Activated CD4-positive, alpha-beta T cell treated with anti-CD3 and anti-CD28 coated beads, Interleukin-2, amount 50 U/mL, for 4 hours (primary cell): ENCODE measurements at places on chromosomes 7 and 10.

- no peak for DNase-seq
These were observed 122.5 kb upstream of the SEM1 start for GRCh38 chr7:96832092-96832662.

DNA sequence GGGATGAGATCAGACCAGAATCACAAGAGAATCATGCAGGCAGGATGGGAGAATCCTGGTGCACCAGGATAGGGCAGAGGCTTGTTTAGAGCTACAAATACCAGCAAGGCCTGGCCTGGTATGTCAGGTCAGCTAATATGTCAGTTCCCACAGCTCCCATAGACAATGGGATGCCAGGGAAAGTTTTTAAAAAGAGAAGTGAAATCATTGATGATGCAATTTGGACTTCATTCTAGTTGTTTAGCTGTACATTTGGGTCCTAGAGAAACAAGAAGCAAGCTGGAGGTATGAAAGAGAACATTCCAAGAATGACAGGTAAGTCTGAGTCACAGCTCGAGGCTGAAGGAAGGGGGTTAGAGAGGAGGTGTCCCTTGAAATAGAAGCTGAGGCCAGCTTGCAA is 45.2 kb downstream of the GPR141 start:
- DNase-seq, result no peak

DNA sequence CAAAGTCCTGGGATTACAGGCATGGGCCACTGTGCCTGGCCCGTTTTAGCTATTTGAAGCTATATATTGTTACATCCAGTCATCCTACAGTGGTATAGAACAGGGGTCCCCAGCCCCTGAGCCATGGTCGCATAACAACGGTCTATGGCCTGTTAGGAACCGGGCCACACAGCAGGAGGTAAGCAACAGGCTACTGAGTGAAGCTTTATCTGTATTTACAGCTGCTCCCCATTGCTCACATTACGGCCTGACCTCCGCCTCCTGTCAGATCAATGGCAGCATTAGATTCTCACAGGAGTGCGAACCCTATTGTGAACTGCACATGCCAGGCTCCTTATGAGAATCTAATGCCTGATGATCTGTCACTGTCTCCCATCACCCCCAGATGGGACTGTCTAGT is 26.3 kb upstream of the TSPAN33 start:
- DNase-seq, result no peak

DNA sequence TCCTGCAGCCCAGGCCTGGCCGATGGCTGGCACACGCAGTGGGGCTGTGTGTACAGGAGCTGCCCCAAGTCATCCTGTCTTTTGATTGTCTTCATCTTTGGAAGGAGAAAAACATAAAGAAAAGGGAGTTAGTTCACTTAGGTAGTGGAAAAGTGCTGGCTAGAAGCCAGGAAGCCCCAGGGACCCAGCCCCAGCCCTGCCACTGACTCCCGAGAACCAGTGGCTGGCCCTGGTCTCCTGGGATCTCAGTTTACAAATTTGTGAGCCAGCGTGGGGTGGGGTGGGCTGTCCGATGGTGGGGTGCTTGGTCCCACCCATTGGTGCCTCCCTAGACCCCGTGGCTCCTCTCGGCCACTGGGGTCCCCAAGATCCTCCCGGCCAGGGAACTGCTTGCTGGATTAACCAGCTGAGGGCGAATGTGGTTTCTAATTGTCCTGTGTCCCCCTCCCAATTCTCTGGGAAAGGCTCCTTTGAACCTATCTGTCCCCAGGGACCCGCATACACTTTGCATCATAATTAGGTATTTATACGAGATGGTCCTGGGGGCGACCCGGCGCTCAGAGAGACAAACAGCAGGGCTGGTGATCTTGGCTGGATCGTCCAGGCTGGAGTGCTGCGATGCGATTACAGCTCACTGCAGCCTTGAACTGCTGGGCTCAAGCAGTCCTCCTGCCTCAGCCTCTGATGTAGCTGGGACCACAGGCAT is 16.3 kb upstream of the CHST12 start:
- DNase-seq, result no peak

GRCh38 chr7:409339-410281 is 110.0 kb downstream of the PDGFA start:
- no peak for DNase-seq

DNA sequence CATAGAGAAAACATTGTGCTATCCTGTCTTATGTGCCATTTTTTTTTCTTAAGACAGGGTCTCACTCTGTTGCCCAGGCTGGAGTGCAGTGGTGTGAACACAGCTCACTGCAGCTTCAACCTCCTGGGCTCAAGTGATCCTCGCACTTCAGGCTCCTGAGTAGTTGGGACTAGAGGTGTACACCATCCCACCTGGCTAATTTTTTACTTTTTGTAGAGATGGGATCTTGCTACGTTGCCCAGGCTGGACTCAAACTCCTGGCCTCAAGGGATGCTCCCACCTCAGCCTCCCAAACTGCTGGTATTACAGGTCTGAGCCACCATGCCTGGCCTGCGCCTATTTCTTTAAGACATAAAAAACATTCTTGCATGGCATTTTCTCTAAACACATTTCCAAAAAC is 20.6 kb downstream of the LYZL1 start:
- DNase-seq, result no peak

DNA sequence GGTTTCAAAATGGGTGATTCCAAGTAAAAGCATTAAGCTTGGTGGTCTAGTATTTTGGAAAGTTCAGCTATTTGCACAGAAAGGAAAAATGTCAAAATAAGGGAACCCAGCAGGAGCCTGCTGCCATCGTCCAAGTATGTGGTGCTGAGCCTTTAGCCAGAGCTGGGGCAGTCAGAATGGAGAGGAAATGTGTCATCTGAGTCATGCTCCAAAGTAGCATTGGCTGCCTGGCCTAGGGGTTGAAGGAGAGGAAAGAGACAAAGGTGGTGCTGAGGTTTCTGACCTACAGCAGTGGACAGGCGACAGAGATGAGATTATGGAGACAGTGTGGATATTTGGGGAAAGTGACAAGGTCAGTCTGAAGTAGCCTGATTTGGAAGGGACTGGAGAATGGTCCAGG is 103.9 kb downstream of the PLCE1 start:
- no peak for DNase-seq

DNA sequence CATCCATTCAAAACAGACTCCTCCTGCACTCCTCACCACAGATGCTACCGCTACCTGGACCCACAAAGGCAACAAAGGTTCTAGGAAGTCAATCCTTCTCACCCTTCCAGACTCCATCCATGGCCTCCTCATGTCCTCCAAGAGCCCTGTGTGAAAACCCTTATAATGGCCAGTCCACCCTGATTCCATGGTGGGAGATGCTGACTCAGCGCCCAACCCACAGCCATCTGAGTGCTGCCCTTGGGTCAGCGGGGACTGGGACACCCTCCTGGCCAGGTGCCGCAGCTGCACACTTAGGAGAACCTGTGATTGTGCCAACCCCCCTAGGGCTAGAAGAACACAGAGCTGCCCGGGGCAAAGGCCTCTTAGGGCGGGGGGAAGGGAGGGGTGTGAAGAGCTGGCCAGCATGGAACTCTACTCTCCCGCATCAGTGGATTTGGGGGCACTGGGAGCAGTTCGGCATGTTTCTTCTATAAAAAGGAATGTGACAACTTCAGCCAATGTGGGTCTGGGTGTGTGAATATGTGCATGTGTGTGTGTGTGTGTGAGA is 25.4 kb downstream of the TMEM273 start:
- no peak for DNase-seq

GRCh38 chr10:84160663-84161362 is 12.8 kb upstream of the GPR15LG start:
- no peak for DNase-seq

DNA sequence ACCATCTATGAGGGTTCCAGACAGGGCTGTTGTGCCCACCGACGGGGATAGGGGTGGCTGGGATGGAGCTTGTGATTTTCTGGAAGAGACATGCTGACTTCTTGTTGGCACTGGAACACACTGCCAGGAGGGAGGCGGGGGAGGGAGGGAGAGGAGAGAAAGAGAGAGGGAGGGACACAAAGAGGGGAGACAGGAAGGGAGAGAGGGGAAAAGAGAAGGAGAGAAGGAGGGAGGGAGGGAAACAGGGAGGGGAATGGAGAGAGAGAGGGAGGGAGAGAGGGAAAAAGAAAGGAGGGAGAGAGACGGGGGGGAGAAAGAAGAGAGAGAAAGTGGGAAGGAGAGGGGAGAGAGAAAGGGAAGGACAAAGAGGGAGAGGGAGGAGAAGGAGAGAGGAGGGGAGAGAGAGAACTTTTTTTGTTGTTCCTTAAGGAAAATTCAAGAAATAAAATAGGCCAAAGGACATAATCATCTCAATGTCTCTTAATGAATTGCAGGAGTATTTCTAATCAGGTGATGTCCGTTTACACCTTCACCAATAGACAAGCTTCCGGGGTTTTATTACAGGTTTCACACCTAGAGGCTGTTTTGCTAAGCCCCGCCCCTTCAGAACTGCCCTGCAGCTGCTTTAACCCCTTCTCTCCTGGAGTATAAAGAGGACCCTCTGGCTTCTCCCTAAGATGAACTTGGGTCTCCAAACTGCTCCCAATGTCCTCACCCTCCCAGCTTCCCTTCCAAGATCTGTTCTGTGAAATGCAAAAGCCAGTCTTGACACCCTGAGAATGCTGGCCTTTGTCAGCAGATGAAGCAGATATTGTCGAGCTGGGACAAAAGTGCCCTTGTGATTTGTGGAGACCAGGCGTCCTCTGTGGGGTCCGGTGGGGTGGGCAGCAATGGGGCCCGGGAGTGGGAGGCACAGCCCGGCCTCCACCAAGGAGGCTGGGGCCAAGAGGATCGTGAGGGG is 82.0 kb upstream of the GTF2IRD1 start:
- DNase-seq, result no peak

- no peak for DNase-seq
These were observed 72.2 kb downstream of the CHST15 start for GRCh38 chr10:124020981-124021815.

GRCh38 chr7:23276947-23277346 is 22.2 kb upstream of the MALSU1 start:
- no peak for DNase-seq

GRCh38 chr7:26155531-26156375 is 3.8 kb downstream of the NFE2L3 start:
- DNase-seq, result no peak

GRCh38 chr10:75319274-75319673 is 82.3 kb downstream of the ZNF503 start:
- DNase-seq, result no peak

DNA sequence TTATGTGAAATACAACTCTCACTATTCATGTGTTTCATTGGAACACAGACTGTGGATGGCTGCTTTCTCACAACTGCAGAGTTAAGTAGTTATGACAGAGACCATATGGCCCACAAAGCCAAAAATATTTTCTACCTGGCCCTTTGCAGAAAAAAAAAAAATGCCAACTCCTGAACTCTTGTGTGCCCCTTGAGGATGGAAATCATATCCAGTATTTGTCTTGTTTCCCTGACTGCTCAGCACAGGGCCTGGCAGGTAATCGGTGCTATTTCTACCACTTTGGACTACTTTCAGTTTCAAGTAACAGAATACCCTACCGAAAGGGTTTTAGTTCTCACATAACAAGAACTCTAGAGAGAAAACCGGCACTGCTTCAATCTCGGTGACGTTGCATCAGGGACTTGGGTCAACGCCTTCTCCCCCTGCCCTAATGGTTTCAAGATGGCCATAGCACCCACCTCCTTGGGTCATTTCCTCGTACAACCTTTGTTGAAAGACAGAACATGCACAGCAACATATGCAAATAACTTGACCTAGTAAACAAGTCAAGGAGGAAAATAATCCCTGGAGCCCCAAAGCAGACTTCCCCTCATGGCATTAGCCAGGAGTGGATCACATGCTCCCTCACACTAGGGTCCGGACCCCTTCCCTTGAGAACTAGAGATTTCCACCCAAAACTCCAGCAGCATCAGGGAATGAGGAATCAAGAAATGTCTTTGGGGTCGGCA is 11.8 kb upstream of the GPNMB start:
- DNase-seq, result no peak

DNA sequence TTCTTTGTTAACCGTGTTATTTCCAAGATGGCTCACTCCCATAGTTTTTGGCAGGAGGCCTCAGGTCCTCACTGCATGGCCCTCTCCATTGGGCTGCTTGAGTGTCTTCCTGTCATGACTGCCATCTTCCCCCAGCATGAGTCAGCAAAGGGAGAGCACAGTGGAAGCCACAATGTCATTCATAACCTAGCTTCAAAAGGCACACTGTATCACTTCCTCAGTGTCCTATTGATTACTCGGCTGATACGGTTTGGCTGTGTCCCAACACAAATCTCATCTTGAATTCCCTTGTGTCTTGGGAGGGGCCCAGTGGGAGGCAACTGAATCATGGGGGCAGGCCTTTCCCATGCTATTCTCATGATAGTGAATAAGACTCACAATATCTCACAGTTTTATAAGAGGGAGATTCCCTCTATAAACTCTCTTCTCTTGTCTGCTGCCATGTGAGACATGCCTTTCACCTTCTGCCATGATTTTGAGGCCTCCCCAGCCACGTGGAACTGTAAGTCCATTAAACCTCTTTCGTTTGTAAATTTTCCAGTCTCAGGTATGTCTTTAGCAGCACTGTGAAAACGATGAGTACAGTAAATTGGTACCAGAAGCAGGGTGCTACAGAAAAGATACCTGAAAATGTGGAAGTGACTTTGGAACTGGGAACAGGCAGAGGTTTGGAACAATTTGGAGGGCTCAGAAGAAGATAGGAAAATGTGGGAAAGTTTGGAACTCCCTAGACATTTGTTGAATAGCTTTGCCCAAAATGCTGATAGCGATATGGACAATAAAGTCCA is 106.5 kb downstream of the PRLHR start:
- DNase-seq, result no peak

GRCh38 chr10:97861097-97861750 is 11.6 kb downstream of the GOLGA7B start:
- no peak for DNase-seq

DNA sequence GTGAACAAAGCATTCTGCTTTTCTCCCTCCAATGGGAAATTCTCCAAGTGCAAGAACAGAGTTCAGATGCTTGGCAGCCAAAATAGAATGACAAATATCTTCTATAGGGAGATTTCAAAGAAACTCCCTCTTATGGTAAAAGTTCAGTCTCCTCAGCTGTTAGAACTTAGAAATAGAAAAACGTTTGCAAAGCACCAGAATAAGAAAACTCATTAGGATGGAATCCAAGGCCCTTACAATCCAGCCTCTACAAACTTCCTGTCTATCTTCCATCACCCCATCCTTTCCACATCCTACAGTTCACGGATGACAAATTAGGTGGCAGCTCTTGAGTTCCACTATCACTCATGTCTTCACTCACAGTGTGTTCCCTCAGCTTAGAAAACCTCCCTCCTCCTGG is 25.7 kb downstream of the FAM13C start:
- DNase-seq, result no peak

DNA sequence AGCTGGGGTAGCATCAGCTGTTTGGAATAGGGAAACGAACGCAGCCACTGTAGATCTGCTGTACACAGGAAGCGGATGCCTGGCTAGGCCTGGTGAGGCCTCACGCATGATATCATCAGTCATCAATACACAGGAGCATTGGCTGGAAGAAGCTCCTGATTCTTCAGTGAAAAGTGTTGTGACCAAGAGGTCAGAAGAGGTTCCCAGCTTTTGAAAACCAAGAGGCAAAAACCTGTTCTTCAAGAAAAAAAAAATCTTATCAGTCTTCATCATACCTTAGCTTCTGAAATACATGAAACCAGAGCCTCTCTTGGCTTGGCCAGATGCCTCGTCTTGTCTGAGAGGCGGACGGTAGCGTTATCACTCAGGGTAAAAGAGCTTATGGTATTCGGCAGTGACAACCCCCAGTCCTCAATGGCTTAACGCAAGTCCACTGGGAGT is 139.3 kb upstream of the TCF7L2 start:
- no peak for DNase-seq
